Renal pelvis (tissue), 12 donors: ENCODE measurements at places on chromosomes 1 and 21.

DNA sequence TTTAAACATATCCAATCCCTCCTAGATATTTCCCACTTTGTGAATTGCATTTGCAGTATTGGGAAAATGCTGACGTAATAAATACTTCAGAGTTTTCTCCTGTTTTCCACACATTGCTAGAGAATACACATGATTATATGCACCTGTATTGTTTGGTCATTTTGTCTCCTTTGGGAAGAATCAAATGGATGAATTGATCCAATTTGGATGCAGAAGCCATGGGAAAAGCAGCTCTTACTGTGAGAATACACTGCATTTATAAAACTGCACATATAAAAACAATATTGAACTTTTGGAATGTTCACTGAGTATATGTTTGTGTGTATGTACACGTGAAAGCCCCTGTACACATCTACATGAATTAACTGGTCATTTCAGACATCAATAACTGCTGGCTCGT, 306.6 kb upstream of the LYPLAL1 start:
- no peak for DNase-seq

DNA sequence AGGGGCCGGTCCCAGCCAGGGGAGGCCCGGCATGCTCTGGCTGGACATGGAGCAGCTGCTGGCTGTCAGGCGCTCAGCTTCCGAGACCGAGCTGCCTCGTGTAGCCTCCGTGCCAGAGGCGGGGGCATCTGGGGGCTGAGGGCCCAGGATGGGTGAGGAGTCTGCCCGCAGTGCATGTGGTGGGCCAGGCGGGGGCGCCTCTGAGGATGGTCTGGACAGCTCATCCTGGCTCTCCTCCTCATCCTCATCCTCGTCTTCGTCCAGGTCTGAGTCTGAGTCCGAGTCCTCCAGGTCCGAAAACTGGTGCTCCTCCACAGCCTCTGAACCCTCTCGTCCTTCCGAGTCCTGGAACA, 28.9 kb upstream of the EDN2 start:
- no peak for DNase-seq

DNA sequence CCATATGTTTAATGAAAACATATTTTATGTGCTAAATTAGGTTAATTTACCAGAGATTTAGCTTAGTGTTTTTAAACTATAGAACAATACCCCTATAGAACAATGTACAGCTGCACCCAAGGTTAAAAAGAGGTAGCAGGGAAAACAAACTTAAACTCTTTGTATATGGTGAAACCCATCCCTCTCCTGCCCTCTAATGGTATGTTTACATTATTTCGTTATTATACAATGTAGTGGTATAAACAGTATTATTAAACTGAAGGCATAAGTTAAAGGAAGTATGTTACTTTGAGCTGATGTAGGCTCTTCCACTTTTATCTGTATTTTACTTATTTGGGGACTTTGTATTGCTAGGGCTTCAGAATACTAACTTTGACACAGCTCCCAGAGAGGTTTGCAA, 16.7 kb upstream of the ZYG11A start:
- DNase-seq: no peak

- DNase-seq: no peak
These were observed 39.3 kb upstream of the NLRP3 start for GRCh38 chr1:247376659-247377058.

DNA sequence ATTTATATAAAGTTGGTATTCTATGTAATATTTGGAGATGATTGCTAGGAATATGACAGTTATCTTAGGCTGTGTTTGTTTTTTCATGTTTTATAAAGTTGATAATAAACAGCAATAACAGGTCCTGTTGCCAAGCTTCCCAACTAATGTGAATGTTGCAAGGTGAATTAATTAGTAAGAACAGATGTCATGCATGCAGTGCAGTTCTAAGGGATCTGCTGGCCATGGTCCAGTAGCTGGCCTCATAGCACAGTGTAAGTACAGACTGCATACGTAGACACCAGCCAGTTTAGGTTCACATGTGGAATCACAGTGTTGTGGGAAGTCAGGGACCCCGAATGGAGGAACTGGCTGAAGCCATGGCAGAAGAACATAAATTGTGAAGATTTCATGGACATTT, 478.2 kb downstream of the NEGR1 start:
- no peak for DNase-seq

DNA sequence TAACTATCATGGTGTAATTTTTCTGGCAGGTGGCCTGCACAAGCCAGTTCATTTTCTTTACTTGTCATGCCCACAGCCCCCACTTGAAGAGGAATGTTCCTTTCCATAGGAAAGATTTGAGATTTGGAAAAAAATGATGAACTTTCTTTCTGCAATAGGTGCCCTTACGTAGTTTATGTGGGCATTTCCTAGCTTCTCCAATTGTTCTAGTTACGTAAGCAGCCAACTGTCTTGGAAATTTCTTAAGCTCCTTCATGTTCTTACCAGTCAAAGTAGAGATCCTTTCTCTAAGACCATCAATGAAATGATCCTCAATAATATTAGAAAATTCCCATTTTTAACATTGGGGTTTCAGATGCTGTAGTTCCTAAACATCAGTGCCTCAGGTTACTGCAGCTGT, 109.5 kb upstream of the F3 start:
- DNase-seq: no peak

GRCh38 chr1:177945943-177946650, 23.8 kb downstream of the SEC16B start:
- DNase-seq: peak; percentile 57

- no peak for DNase-seq
These were observed 32.1 kb upstream of the CCDC190 start for GRCh38 chr1:162892906-162893611.

- peak; percentile 50 for DNase-seq
These were observed 25.0 kb upstream of the LAPTM5 start for GRCh38 chr1:30782361-30783255.

- no peak for DNase-seq
These were observed 1.2 kb upstream of the PIK3C2B start for GRCh38 chr1:204495777-204496176.

DNA sequence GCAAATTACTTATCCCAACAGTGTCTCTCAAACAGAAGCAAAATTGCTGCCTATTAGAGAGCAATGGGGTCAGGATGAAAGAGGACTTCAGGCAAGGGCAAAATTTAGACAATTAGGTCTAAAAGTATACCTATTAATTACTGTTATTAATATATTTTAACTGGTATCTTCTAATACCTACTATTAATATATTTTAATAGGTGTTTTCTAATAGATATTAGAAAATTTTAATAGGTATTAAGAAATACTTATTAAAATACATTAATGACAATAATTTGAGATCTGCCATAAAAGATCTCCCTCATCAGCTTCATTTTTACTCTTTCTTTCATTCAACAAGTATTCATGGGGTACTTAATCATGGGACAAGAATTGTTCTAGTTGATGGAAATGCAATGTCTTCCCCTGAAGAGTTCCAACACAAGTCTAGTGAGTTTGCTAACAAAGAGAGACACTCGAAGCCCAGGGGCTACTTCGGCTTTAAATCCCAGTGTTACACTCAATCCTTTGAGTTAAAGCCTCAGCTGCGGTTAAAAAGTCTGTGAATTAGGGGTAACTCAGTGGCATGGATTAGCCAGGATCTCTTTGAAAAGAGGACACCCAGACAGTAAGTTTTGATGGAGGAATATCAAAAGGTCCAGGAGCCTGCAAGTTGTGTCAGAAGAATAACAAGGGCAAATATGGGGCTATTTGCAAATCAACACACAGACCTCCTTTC, 44.1 kb downstream of the STYXL2 start:
- no peak for DNase-seq

GRCh38 chr1:167648978-167649744, 19.1 kb downstream of the RCSD1 start:
- no peak for DNase-seq

DNA sequence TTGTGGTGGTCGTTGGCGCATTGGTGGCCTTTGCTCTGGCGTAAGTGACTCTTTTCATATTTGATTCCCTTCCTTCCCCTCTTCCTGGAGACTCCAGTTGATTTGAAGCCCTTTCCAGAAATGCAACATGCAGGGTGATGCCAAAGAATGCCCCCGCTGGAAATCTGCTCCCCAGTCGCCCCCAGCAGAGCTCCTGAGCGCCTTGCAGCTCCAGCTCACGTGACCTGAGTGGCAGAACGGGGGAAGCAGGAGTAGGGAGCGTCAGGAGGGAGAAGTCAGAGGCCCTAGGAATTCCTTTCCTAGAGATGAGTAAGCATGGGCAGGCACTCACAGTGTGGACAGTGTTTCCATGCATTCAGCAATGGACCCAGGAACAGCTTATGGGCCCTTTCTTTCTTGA, 255.9 kb downstream of the CACNA1E start:
- no peak for DNase-seq

GRCh38 chr1:236058141-236058934, 6.6 kb downstream of the NID1 start:
- DNase-seq: no peak

- no peak for DNase-seq
These were observed 22.8 kb downstream of the IFI44 start for GRCh38 chr1:78672428-78672827.

DNA sequence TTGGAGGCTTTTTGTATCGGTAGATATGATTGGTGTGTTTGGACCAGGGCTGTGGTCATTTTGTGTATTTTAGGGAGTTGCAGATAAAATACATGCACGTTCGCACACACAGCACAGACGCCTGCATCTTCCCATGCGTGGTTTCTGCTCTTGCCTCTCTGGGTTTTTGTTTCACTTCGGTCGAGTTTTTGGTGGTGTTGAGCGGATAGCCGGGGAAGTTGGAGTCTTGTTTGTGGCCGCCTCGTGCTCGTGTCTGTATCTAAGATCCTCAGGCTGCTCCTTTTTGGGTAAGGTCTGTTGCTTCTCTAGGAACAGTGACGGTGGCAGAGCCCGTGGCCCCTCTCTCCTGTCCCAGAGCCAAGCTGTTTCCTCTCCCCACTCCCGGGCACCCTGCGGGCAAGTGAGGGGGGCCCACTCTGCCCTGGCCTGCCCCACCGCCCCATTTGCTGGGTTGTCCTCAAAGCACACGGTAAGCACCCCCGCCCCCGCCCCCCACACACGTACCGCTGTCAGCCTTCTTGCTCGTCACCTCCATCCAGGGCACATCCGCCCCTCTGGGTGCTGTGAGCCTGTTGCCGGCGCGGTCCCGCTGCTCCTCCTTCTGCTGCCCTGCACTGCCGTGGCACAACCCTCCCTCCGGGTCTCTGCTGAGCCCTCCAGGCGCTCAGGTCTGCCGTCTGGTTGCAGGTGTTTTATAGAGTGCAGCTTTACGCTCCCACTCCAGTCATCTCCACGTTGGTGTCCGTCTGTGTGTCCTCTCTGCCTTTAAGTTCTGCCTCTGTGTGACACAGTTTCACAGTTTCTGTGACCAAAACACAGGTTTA, 51.9 kb downstream of the AGPAT3 start:
- no peak for DNase-seq

DNA sequence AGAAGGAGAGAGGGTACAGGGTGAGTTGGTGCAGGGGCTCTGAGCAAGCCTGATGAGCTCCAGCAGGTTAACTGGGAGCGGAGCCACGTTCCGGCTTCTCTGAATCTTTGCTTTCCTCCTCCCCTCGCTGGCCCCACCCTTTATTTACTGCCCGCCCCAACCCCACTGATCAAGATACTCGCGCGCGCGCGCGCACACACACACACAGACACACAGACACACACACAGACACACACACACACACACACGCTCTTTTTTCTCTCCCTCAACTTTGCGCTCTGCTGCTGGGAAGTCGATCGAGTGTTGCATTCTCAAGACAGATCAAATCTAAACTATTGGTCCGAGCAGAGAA, at the start of gene GRIK1:
GRIK1 (minus strand) TSS at position 73 of the 352 bp plus-strand sequence.
- DNase-seq: peak; percentile 11

DNA sequence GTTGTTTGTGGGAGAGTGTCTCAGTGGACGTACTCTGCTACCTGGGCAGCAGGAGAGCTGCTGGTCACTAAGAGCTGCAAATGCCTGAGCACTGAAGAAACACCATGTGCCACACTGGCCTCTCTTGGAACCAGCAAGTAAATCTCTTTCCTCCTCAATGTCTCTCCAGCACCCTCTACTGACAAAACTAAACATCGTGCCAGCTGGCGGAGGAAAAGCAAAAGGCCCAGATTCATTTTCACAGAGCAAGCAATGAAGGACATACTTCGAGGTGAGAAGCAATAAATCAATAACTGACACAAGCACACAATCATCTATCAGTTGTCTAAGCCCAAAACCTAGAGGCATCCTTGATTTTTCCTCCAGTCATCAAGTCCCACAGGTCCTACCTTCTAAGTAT, 78.1 kb downstream of the RERE start:
- no peak for DNase-seq

GRCh38 chr1:21022279-21023040, 154.2 kb downstream of the EIF4G3 start:
- DNase-seq: peak; percentile 83

DNA sequence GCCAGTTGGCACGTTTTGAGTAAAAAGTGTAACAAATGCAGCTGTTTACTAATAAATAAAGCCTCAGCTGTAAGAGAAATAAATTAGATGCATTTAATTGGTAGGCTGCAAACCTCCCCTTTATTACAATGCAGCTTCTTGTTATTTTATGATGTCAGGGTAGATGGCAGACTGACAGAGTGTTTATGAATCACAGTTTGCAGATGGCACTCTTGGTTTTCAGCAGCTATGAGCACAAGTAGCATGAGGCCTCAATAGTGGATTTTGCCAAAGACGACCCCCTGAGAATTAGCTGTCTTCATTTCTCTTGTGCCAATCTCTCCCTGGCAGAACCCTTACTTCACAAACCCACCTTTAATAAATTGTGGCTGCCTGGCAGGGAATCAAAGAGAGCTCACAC, 161.2 kb upstream of the C1orf87 start:
- DNase-seq: no peak

DNA sequence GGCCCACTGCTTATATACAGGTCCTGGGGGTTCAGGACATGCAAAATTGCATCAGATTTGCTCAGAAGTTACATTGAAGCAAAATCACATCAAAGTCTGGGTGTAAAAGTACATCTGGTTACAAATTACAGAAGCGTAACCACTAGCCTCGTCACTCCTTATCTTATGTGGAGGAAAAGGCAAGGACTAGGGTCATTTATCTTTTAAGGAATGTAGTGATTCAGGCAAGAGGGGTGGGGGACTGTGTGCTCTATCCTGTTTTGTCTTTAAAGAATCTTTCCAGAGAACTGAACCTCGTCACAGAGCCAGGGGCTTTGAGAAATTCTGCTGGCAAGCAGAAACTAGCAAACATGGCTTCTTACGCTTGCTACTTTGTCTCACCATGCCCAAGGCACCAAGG, 61.1 kb upstream of the RAB4A start:
- no peak for DNase-seq

DNA sequence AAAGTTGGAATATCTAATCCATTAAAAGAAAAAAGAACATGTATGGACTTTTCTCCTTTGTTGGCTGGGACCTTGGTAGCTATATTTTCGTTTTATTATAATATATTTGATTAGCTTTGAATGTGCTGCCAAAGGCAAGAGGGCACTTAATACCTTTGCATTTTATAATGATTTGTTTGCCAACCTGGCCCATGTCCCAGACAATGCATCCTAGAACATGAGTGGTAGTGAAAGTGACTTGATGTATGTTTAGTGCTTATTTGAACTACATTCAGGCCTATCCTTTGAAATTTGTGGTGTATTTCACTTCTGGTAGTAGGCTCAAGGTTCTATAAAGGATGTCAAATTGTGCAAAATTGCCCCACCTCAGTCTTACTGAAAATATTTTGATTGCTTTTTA, 25.9 kb downstream of the CACHD1 start:
- DNase-seq: no peak

GRCh38 chr1:71780681-71781080, 501.7 kb downstream of the NEGR1 start:
- DNase-seq: no peak
